Renal cortex interstitium (tissue), 15 donors: ENCODE measurements at places on chromosomes 7 and 10. TPM values are rescaled to one million over a fixed set of nuclear protein-coding genes. Genes with fewer than 3 reads are reported as not detected.

GRCh38 chr7:133234961-133235875 lies 17.7 kb upstream of the EXOC4 start:
- DNase-seq: no peak

DNA sequence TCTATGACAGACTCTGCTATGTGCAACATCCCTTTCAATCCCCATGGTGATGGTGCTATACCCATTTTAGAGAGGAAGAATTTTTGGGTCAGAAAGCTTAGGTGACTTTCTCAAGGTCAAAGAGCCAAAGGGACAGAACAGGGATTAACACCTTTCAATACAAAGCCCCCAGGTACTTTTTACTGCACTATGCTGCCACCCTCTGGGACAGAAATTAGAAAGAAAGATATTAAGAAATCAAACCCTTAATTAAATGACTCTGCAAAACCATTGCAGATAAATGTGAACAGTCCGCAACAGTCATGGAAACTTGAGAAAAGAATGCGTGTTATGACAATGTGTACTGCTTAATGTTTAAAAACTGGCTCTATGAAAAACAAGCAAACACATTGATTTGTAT lies 673.7 kb downstream of the MAGI2 start:
- DNase-seq: no peak

DNA sequence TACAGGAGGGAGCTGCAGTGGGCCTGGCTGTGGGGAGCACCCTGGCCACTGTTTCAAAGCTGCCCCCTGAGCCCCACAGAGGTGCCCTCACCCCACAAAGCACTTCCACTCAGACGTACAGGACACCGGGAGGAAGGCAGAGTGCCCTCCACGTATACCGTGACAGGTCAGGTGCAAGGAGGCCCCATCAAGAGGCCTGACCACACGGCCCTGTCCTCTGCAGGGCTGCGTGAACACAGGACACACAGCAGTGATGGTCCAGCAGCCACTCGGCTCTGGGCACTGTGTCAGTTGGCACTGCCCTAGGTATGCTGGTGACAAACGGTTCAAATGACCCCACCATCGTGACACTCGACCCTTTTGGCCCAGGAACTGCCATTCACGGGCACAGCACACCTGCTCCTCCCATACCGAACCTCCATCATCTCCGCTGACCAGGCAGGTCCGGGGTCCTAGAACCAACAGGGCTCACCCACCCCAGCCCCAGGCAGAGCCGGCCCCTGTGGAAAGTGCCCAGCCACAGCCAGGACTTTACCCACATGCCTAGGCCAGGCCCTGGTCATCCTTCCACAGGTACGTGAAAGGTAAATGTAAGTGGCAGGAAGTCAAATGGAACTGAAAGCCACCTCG lies 560.9 kb downstream of the PTPRN2 start:
- no peak for DNase-seq

GRCh38 chr7:32034052-32034451 lies 36.2 kb downstream of the PDE1C start:
- peak; percentile 4 for DNase-seq

DNA sequence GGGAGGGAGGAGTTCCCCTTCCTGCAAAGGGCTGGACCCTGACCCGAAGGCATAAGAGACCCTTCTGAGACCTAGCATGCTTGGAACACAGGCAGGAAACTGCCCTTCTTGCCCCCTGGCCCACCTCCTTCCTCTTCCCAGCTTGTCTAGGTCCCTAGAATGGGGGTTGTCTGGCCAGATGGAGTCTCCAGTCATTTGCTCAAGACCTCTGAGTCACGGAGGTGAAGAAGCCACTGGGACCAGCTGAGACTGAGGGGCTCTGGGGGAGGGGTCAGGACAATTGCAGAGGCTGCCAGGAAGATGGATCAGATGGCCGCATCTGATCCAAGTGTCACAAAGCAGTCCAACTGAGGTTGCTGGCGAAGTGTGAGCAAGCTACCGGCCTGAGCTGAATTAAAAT lies 46.2 kb downstream of the COL13A1 start:
- DNase-seq: no peak

DNA sequence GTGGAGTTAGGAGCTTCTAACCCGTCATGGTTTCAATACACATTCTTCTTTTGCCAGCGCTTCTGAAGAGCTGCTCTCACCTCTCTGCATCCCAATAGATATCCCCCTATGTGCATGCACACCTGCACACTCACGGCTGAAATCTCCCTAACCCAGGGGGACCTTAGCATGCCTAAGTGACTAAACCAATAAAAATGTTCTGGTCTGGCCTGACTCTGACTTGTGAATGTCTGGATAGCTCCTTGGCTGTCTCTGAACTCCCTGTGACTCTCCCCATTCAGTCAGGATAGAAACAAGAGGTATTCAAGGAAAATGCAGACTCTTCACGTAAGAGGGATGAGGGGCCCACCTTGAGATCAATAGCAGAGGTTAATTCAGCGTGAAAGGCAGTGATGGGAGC lies 22.4 kb downstream of the PRSS2 start:
- no peak for DNase-seq

GRCh38 chr10:15313047-15313446 lies 58.0 kb downstream of the FAM171A1 start:
- no peak for DNase-seq

GRCh38 chr10:90642136-90642535 lies 215.7 kb downstream of the HTR7 start:
- no peak for DNase-seq

Gene MYOF
- polyA plus RNA-seq: 29.4 TPM

GRCh38 chr7:27277628-27278027 lies 35.0 kb downstream of the EVX1 start:
- DNase-seq: no peak

Gene DKK1
- 50.4 TPM for polyA plus RNA-seq

Gene HTR5A
- polyA plus RNA-seq: not detected

Gene PRSS37
- 0.30 TPM for polyA plus RNA-seq
